ENCODE measurements at places on chromosomes 6 and 20.
A peak's percentile ranks its signal among the peaks of the same experiment; 100 is the strongest.

DNA sequence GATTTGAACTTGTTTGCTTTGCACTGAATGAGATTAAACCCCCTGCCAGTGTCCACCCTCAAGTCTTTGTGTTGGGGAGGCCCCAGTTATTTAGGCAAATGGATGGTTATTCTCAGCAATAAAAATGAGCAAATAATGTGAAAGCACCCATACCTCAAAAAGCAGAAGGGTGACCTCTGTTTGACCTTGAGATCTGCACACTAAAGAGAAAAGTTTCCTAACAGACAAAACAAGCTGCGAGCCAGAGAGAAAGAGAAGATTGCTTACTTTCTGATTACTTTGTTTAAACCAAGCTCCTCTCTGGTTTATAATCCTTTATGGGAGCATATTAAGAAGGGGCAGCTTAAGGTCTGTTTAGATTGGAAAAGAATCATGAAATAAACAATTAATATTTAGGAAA is 30.4 kb upstream of the TRERF1 start:
- peak; percentile 96 for DNase-seq

DNA sequence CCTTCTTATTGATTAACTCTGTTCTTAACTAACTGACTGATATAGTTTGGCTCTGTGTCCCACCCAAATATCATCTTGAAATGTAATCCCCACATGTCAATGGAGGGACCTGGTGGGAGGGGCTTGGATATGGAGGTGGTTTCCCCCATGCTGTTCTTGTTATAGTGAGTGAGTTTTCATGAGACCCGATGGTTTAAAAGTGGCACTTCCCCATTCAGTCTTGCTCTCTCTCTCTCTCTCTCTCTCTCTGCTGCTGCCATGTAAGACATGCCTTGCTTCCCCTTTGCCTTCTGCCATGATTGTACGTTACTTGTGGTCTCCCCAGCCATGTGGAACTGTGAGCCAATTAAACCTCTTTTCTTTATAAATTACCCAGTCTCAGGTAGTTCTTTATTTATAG is 81.8 kb upstream of the SPACA1 start:
- no peak for DNase-seq

DNA sequence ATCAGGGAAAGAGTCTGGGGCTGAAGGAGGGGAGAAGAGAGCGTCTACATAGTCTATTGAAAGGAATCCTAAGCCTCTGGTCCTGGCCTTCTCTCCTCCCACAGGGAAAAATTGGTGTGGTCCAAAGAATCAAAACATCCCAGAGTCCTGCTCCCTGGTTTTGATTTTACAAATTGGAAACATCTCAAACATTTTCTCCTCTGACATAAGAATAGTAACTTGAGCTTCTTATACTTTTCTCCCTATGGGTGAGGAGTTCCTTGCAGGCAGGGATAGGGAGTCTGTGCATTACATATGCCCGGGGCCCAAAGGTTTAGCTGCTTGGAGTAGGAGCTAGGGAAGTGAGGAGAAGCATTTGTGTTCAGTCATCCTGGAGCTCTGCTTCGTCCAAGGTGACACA is 120.0 kb upstream of the GGTLC1 start:
- no peak for DNase-seq

GRCh38 chr6:20808924-20809323 is 274.7 kb downstream of the CDKAL1 start:
- no peak for DNase-seq

- no peak for DNase-seq
Measured at GRCh38 chr6:21869085-21869771, 275.7 kb downstream of the SOX4 start.

GRCh38 chr20:38220587-38221118 is 39.9 kb downstream of the KIAA1755 start:
- DNase-seq, result no peak

GRCh38 chr6:99743647-99744046 is 137.0 kb downstream of the PRDM13 start:
- DNase-seq, result no peak

GRCh38 chr20:22611636-22612035 is 27.3 kb upstream of the FOXA2 start:
- DNase-seq, result no peak

DNA sequence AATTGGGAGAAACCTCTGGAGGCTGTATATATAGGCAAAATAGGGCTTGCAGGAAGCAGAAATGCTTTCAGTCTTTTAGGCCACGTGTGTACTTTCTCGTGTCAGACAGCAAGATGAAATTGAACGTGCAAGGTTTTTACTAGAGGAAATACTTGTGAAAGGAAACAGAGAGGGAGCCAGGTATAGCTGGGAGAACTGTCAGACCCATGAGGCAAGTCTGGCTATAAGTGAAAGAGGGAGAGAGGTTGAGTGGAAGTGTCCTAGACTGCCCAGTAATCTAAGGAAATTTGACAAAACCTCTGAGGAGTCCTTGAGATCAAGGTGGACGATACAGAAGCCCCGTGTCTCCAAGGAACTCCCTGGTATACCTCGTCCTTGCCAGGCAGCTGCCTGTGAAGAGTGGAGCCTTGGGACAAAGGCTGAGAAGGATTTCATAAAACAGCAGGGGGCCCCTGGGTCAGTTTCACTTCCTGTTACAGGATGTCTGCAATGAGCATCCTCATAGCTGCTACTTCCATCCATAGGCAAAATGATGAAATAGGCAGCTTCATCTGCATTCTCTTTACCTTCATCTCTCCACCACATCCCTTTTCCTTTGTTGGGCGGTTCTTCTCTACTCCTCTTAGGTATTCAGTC is 114.4 kb upstream of the MAP3K7 start:
- peak; percentile 48 for DNase-seq

- no peak for DNase-seq
Measured at GRCh38 chr20:42100137-42100704, 482.0 kb upstream of the CHD6 start.

- DNase-seq, result no peak
Measured at GRCh38 chr6:81793821-81794475, 41.5 kb upstream of the TENT5A start.

DNA sequence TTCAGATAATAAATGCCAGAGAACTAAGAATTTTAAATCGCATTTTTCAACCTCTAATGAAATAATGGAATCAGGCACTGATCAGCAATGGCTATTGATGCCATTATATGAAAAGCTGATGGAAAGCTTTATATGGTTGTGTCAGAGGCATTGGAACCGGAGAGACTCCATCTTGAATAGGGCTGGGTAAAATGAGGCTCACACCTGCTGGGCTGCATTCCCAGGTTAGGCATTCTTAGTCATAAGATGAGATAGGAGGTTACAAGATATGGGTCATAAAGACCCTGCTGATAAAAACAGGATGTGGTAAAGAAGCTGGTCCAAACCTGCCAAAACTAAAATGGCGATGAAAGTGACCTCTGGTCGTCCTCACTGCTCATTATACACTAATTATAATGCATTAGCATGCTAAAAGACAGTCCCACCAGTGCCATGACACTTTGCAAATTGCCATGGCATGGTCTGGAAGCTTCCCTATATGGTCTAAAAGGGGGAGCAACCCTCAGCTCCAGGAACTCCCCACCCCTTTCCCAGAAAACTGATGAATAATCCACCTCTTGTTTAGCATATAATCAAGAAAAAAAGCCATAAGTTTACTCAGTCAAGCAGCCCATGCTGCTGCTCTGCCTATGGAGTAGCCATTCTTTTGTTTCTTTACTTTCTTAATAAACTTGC is 40.2 kb upstream of the CD83 start:
- DNase-seq, result no peak

- DNase-seq, result no peak
Measured at GRCh38 chr6:11921751-11922150, 90.4 kb upstream of the HIVEP1 start.

DNA sequence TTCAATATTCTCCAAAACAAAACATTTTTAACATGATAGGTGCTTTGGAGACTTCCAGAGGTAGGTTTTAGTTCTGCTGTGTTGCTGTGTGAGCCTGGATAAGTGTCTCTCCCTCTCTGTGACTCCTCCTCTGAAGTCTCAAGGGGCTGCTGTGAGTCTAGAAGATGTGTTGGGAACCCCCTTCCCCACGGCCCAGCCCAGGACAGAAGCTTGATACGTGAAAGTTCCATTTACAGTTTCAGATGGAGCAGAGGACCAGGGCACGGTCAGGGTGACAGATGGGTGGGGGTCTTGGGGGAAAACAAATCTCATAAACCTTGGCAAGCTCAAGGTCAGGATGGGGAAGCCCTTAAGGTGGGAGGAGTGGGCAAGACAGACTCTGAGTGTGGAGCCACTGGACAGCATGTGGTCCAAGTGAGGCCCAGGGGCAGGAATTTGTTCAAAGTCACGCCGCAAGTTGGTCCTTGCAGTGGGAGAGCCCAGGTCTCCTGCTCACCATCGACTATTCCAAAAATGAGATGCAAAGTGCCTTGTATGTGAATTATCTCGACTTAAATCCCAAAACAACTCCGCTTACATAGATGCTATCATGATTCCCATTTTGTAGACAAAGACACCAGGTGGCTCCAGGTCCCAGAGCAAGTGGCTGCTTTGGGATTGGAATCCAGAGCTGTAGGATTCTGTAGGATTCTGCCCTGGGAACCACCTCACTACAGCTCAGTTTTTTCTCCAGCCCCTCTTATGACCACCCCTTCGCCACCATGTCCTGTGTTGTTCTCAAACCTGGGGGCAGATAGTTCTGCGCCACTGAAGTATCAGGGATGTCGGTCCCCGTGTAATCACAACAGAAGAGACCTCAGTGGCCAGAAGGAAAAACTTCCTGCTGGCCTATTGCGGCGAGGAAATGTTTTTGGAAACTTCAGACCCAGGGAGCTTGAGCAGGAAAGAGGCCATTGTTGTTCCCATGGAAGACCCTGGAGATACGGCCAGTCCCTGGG is 1.9 kb downstream of the TGM2 start:
- DNase-seq, result no peak

DNA sequence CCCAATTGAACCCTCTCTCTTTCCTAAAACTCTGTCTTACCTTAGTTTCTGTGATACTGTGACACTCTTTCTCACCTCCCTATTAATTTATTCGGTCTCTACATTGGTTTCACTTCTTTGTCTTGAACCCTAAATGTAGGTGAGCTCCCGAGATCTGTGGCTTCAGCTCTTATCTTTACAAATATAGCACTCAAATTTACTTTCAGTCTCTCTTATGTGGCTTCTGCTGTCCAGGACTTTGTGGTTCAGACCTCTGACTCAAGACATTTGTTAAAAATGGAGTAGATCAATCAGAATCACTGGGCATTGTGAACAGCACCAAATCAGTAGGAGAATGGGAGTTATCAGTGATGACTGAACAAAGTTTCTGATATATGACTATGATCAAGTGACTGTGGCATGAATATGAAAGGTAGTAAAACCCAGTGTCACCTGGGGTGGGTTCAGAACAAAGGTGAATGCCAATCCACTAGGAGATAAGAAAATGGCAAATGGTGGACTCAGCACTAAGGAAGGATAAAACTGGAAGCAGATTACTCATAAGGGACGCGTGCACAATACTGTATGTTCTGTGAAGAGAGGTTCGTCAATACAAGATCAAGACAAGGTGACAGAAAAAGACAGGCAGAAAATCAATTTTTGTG is 27.2 kb downstream of the IL17F start:
- DNase-seq, result no peak

Measured in NCI-H69 (cell line).